ENCODE measurements at places on chromosomes 11 and 22.
A peak's percentile ranks its signal among the peaks of the same experiment; 100 is the strongest.

- DNase-seq, result no peak
Observed at GRCh38 chr11:105718641-105719040, 108.8 kb downstream of the GRIA4 start.

GRCh38 chr22:32625985-32626384, 151.4 kb downstream of the FBXO7 start:
- DNase-seq, result no peak

DNA sequence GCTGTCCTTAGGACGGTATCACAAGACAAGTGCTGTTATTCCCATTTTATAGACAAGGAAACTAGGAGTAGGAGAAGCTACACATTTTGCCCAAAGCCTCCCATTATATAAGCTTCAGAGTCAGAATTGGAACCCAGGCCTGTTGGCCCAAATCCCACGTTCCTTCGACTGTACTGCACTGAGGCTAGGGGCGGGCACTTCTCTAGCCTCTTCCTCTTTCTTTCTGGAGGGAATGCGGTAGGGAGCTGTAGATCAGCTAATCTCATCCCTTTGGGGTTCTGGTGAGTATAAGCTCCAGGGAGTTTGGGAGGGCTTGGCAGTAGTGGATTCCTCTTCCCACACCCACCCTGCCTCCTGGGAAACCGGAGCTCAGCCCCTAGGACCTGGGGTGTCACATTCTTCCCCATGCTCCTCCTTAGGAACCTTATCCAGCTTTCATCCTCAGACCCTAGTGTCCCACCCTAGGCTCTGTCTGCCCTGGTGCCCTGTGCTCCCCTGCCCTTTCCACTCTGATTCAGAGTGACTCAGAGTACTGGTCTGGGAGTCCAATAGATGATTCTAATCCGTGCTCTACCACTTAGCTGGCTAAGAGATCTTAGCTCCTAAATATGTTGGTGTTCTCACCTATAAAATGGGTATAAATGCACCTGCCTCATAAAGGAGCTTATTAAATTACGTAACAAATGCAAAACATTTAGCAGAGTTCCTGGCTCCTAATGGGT, 29.3 kb downstream of the PHLDB1 start:
- no peak for DNase-seq

GRCh38 chr11:77999446-78000030, 5.1 kb upstream of the INTS4 start:
- DNase-seq, result no peak

DNA sequence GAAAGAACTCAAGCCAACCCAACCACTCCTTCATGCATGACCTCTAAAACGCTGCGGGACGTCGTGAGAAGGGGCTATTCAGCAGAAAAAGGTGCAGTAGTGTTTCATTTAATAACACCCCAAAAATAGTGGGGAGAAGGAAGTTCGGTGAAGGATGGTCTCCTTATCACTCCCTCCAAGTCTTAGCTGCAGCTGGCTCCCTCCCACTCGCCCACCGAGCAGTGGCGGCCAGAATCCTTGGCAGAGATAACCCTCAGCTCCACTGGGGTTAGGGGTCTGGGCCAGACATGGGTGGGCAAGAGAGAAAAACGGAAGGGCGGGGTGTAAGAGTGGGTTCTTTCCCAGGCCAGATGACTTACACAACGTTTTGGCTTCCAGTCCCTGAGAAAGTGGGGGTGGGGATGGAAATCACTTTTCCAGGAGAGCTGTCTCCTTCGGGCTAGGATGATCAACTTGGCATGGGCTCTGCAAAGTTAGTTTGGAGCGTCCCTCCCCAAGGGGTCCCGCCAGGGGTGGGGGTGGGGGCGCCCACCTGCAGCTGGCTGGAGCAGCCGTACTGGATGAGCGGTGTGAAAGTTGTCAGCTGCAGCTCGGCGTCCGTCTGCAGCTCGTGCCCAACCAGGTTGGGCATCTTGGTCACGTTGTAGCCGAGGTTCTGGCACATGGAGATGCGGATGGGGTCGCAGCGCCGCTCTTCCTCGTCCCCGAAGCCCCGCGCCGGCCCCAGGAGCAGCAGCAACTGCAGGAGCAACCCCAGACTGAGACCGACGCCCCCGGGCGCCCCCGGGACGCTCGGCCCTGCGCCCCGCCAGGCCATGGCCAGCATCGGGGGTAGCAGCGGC, 705 bp downstream of the FZD4 start:
- DNase-seq, result peak; percentile 22

DNA sequence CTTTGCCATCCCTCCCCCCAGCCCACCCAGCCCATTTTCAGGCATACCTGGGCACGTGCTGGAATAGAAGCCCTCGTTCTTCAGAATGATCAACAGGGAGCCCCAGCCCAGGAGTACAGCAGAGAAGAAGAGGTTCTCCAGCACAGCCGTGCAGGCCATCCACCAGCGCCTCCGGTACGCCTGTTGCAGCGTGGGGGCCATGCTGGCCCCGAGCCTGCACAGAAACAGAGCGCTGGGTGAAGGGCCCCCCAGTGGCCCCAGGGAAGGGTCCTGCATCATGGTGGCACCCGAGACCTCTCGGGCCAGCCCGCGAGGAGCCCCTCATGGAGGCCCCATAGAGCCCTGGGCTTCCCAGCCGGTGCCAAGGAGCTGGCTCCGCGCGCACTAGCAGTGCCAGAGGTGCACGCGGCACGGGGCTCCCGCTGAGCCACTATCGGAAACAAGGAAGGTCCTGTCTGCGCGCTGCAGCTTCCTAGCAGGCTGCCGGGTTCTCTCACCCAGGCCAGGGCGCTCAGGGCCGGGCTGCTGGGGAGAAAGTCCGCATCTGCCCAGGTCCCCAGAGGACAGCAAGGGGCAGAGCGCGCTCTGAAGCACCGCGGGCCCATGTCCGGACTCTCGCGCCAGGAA, 1.5 kb downstream of the SLC43A1 start:
- no peak for DNase-seq

GRCh38 chr22:20953668-20954500, 13.2 kb upstream of the AIFM3 start:
- no peak for DNase-seq

GRCh38 chr11:127056338-127056971, 55.9 kb upstream of the KIRREL3 start:
- DNase-seq, result no peak

DNA sequence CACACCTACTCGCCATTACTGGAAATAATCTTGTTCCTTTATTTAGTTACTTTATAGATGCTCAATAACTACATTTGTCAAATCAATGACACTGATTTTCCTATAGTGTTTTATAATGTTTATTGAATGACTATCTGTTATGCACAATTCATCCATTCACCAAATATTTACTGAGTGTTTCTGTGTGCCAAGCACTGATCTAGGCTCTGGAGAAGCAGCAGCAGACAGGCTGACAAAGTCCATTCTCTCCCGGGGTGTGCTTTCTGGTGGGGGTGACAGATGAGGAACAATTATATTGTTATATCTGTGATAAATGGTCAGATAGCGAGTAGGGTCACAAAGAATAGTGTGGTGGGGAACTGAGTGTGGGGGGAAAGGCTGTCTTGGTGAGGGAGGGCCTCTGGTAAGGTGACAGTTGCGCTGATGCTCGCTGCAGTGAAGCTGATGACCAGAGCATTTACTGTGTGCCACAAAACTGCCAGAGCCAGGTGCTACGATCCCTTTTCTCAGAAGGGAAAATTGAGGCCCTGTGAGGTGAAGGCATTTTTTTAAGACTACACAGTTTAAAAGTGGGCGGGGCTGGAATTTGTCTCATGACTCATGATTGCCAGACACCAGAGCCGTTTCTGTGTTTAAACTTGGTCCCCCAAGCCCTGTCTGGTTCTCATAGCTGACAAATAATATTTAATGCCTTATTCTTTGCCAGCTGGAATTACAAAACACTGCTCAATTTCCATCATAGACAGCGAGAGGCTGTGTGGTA, 10.2 kb downstream of the PACS1 start:
- no peak for DNase-seq

DNA sequence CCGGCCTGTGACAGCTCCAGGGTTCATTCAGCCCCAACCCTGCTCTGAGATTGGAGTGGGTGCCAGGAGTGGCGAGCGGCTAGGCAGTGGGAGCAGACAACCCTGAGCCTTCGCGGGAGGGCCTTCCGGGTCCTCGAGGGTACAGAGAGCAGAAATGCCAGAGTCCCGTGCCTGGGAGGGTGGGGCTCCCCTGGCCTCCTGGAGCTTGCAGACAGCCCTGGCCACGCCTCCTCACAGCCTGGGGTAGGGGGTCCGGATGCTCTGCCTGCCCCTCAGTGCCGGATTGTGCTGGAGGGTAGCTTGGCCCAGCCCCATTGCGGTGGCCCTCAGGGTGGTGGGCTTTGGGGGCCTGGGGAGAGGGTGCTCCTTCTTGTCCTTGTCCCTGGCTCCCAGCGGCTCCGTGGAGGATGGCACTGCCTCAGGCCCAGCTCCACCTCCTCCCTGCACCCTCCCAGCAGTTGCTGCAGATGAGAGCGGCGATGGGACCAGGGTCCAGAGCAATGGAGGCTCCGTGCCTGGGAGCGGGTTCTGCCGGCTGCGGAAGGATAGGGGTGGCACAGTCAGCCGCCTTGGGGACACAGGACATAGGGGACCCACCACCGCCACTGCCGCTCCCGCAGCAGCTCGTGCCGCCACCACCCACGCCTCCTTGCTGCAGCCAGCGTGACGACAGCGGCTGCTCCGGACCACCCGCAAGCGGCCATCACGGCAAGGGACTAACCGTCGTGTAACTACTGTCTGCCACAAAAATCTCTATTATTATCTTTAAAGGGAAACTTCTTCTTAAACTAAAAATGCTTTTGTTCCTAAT, 34.9 kb upstream of the OR10G7 start:
- peak; percentile 54 for DNase-seq

DNA sequence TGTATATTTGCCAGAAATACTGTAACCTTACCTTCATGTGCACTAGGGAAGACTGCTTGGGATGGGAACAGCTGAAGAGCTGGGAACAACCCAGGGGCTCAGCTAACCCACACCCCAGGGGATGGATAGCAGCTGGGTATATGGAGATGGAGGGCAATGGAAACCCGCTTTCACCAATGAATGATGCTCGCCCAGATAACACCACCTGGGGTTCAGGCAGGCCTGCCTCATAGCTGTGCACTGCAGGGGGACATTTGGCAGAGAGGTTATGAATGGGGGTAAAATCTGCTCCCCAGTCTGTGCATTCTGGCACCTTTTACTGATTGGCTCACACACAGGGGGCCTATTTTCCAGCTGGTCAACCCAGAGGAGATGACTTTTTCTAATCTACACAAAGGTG, 170.7 kb downstream of the CHST1 start:
- DNase-seq, result no peak

GRCh38 chr11:7490535-7490934, 5.2 kb downstream of the OLFML1 start:
- DNase-seq, result peak; percentile 28

- DNase-seq, result no peak
Observed at GRCh38 chr11:105824457-105825013, 197.5 kb downstream of the MSANTD4 start.

GRCh38 chr11:128552783-128553661, 34.3 kb downstream of the ETS1 start:
- peak; percentile 94 for DNase-seq

DNA sequence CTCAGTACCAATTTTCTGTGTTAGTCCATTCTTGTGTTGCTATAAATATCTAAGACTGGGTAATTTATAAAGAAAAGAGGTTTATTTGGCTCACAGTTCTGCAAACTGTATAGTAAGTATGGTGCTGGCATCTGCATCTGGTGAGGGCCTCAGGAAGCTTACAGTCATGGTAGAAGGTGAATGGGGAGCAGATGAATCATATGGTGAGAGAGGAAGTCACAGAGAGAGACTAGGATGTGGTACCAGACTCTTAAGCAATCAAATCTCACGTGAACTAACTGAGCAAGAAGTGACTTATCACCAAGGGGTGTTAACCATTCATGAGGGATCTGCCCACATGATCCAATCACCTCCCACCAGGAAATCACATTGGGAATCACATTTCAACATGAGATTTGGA, 60.8 kb upstream of the ZBED5 start:
- no peak for DNase-seq

DNA sequence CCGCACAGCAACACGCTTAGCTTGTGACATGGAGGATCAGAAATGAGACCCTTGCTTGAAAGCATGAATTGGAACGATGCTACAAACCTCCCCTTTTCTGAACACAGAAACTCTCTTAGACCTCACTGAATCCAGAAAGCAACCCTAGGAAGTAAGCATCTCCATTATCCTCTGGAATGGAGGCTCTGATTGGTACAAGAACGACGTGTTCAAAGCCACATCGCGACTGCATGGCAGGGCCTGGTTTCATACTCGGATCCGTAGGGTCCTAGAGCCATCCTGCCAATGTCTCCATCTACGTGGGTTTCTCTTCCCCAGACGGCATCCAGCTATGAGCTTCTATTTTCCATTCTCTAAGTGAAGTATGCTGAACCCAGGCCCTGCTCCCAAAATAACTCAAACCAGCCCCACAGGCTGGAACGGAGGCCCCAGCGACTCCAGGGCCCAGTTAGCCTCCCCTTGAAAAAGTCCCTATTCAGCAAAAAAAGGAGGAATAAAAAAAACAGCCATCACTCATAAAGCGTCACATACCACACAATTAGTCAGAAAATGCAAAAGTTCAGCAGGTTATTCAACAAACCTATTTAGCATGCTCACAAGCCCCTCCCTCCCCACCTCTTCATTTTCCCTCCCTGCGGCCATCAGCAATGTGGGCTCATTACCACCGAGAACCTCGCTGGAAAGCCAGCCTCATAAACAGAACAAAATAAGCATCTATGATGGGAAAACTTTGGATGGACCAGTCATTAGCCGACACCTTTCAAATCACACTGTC, 7.1 kb upstream of the MN1 start:
- DNase-seq, result no peak

- no peak for DNase-seq
Observed at GRCh38 chr11:123405123-123405592, 24.9 kb upstream of the GRAMD1B start.

GRCh38 chr11:68049509-68050370, 10.9 kb downstream of the TCIRG1 start:
- DNase-seq, result no peak

DNA sequence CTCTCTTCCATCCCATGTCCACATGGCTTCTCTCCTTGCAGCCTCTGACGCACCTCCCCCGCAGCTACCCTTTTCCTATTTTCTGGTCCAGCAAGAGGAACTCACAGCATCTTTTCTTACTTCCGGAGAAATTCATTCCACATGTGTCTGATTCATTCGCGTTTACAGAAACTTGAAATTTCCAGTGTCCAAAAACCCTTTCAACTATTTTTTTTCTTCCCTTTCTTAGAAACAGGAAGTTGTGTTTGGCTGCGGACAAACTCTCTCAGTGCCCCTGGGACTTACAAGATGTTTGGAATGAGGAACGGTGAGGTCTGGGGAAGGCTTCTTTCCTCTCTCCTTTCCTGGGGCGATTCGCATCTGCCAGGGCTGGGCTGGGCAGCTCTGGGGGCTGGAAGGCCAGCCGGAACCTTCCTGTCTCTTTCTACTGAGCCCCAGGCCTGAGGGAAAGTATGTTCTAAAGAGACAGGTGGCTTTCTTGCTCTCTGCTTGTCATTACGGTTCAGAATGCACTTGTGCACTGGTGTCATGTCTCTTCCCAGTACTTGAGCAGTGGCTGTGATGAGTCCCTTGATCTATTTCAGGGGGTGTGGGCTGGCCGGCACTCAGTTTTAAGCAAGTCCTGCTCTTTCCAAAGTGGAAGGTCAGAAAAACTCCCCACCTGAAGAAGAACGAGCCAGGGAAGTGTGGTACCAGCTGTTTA, 27.5 kb downstream of the ADAMTS8 start:
- no peak for DNase-seq

Data from Ammon's horn (tissue), 1 donor.